Stimulated activated CD4-positive, alpha-beta T cell treated with anti-CD3 and anti-CD28 coated beads, Interleukin-12 subunit alpha, Interleukin-12 subunit beta, amount 100 ng/mL, for 24 hours (primary cell): ENCODE measurements at places on chromosomes 6 and 20.

GRCh38 chr20:41286240-41286851 lies 31.2 kb downstream of the ZHX3 start:
- no peak for DNase-seq

GRCh38 chr6:74277777-74278186 lies 581.8 kb downstream of the CD109 start:
- no peak for DNase-seq

DNA sequence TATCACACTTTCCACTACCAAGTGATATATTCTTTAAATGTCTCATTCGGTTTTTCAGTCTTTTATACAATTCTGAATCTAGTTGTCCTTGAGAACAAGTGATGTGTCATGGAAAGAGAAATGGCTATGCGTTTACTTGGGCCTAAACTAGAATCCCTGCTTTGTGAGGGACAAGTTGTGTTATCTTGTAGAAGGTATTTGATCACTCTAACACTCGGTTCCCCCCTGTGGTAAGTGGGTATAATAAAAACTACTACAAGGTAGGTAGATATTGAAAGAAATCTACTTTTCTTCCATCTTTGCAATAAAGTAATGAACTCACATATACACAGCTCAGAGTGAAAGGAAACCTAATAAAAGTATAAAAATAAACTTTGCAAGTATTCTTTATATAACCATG lies 108.9 kb downstream of the MANEA start:
- DNase-seq: no peak

- no peak for DNase-seq
These were observed 85.9 kb downstream of the VIP start for GRCh38 chr6:152836523-152836922.

DNA sequence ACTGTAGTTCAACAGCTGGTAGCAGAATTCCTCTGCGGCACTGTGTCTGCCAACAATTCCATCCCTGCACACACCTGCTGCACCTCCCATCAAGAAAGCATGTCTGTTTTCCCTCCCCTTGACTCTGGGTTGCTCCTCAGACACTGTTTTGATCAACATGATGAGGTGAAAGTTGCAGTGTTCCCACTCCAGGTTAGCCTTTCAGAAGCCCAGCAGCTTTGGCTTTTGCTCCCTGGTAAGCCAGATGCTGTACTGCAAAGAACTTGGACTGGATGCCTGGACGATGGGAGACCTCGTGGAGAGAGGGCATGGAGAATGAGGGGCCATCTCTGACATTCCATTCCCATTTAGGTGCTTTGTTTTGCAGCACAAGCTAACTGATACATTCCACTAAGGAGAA lies 79.1 kb upstream of the MAFB start:
- no peak for DNase-seq

- DNase-seq: no peak
These were observed 421.4 kb upstream of the ID4 start for GRCh38 chr6:19415605-19416326.

GRCh38 chr6:86500035-86500434 lies 437.3 kb upstream of the HTR1E start:
- no peak for DNase-seq

DNA sequence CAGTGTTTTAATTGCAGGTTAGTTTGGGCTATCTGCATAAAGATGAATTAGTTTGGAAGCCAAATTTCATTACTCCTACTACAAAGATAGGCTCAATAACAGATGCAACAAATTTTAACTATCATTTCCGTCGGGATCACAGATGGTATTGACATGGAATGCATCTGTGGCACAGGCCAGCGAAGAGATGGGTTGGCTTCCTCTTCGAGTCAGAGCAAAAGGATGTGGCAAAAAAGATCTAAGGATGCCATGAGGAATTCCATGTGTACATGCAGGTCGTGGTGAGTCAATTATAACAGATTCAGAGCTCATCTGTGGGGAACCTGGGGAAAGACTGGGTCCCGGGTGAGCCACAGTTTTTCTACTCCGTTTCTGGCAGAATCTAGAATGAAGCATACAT lies 83.0 kb upstream of the CITED2 start:
- DNase-seq: no peak
